ENCODE measurements at places on chromosomes 16 and 17.

DNA sequence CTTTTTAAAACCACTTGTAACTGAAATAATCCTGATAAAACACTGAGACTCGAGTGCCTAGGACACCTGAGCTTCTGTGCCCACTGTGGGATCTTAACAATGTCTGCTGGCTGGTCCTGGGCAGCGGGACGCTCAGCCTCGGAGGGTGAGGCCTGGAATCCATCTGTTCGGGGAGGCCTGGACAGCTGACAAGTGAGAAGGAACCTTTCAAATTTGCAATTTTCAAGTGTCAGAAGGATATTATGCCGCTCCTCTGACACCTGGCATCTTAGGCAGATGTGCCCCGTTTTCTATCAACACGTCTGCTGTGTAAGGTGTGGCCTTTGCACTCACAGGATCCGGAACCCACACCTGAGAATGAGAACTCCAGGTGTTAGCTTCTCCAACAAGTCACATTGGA, 33.1 kb upstream of the C16orf78 start:
- DNase-seq: no peak

GRCh38 chr16:56628486-56629350, 3.1 kb downstream of the MT1E start:
- DNase-seq: no peak

- peak; percentile 52 for DNase-seq
Observed at GRCh38 chr17:2094891-2095535, 40.1 kb downstream of the HIC1 start.

GRCh38 chr17:3723188-3723555, 531 bp upstream of the HASPIN start:
- DNase-seq: no peak

DNA sequence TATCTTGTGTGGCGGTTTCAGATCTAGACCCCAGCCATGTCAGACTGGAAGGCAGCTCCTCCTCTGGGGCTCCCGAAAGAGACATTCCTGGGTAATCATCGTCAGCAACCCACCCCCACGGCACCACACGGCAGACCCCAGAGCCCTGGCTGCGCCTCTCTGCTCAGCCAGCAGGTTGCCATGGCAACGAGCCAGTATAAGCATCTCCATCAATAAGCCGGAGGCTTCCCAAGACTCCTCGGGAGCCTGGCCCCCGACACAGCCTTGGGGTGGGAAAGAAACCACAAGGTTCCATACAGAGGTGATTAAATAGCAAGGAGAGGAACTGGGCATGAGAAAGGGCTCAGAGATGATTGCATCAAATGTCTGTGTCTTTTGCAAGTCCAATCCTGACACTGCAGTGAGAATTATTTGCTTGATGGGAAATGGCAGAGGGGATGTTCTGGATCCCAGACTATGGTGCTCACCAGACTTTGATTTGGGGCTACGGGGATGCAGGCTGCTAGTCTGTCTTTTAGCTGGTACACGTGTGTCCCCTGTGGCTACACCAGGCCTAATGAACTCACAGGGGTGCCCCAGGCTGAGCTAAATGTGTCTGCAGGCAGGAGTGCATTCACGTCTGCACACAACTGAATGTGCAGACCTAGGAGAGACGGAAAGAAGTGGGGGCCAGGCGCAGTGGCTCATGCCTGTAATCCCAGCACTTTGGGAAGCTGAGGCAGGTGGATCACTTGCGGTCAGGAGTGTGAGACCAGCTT, 320.5 kb upstream of the TNRC6C start:
- no peak for DNase-seq

GRCh38 chr17:82351713-82352488, 7.1 kb upstream of the TEX19 start:
- peak; percentile 75 for DNase-seq

- DNase-seq: no peak
Observed at GRCh38 chr17:48121923-48122664, 14.5 kb downstream of the SNX11 start.

- DNase-seq: no peak
Observed at GRCh38 chr17:77590951-77591735, 367.4 kb upstream of the TNRC6C start.

DNA sequence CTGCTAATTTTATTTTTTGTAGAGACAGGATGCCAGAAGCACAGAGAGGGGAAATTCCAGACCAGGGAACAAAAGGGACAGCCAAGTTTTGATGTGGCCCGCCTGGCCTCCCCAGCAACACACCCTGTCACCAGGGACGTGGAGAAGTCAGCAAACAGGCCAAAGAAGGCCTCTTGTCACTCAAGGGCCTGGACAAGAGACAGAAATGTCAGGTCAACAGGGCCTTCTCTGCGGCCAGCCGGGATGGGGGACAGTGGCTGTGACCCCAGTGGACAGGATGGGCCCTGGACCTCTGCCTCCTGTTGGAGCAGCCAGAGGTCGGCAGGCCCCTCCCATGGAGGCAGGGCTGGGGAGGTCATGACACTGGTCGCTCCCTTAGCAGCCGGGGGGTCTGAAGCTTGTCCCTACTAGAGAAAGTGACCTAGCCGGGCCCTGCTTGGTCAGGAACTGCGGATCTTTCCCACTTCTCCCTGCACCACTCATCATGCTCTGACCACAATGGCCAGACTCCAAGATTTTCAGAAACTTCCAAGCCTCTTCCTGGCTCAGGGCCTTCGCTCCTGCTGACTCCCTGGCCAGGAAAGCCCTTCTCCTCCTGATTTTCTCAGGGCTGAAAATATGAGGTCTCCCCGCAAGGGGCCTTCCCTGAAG, 9.2 kb upstream of the TVP23A start:
- DNase-seq: peak; percentile 79

DNA sequence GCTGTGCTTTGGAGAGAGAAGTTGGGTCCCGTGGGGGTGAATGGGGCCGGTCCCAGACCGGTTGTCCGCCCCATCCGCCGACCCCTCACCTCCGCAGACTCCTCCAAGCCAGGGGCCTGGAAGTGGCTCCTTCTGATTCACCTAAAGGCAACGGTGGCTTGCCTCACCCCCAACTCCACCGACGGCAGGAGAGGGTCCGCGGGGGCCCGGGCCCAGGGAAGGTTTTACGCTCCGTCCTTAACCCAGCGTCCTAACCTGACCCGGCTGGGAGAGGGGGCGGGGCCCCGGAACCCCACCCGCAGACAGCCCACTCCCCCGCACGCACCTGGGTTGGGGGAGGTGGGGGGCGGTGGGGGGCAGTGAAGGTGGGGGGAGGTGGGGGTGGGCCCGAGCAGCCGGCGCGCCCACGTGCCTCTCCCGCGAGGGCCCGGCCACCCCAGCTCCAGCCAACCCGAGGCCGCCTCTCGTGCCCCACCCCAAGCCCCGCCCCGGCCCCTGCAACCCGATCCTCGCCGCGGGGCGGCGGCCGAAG, 12.7 kb upstream of the CD300A start:
- DNase-seq: no peak

DNA sequence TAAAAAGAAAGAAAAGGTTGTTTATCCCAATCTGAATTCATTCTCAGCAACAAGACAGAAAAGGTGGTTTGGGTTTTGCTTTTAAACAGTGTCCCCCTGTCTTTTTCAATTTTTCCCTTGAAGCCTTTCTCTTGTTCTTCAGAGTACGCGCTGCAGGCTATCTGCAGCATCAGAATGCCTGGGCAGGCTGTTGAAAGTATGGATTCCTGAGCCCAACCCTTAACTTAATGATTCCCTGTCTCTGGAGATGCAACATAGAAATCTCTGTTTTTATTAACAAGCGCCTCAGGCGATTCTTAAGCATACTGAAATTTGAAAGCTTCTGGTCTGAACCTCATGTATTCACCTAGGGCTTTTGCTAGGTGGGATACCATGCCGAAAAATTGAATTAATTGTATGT, 32.1 kb downstream of the DGKE start:
- no peak for DNase-seq

DNA sequence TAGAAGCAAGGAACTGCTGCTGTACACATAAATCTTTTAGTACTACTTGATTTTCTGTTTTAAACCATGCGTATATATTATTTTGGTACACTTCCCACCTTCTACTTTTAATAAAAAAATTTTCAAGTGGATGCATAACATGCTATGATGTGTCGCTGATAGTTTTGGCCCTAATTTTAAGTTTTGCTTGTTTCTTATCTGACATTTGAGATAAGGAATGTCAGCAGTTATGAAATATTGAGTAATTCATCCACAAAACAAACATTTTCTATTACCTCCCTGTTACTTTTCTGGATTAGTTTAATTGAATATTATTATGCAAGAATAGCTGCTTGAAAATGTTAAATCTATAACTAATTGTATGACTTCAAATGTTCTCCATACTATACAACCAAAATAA, 35.8 kb downstream of the N4BP1 start:
- DNase-seq: no peak

GRCh38 chr17:79651761-79652160, 40.9 kb upstream of the RBFOX3 start:
- DNase-seq: no peak

GRCh38 chr16:87826798-87827587, 42.3 kb downstream of the SLC7A5 start:
- no peak for DNase-seq

- DNase-seq: no peak
Observed at GRCh38 chr16:12215277-12216105, 239.0 kb downstream of the SNX29 start.

DNA sequence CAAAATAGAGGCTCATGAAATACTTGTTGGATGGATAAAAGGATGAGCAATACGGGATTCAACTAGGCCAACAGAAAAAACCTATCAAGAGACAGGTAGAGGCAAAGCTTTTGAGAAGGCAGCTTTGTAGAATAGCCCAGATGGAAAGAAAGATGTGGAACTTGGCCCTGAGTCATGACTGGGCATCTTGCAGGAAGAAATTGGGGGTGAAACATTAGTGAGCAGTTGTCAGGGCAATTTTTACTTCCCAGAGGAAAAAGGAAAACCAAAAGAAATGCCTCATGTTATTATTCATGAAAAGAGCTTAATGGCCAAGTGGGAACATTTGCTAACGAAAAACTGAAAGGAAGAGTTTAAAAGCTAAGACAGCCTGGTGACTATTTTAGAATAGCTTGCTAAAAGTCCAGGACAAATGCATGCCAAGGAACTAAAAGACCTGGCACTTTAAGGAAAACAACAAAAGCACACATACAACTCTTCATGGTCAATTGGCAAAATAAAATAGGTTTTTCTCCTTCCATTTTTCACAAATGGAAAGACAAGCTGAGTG, 180.1 kb downstream of the HS3ST3A1 start:
- DNase-seq: no peak

GRCh38 chr17:80805032-80805751, 186.4 kb upstream of the CHMP6 start:
- DNase-seq: peak; percentile 57

- no peak for DNase-seq
Observed at GRCh38 chr16:47473792-47474191, 12.7 kb downstream of the PHKB start.

DNA sequence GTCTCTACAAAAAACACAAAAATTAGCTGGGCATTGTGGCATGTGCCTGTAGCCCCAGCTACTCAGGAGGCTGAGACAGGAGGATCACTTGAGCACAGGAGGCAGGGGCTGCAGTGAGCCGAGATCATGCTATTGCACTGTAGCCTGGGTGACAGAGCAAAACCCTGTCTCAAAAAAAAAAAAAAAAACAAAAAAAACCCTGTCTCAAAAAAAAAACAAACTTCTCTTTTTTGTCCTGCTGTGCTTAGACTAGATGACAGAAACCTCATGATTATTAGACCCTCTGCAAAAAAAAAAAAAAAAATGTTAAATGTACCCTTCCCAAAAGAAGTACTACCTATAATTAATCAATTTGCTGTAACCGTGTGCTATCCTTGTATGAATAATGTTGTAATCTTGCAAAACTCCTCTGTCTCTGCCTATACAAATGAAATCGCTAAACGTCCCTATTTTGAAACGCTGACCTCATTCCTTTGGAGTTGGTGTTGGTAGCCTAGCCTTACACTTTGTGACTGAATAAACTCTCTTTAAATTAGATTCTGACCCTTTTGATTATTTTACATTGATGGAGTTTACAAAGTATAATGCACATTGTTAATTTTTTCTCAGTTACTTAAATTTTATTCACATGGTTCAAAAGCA, 13.6 kb upstream of the DHRS7B start:
- no peak for DNase-seq

DNA sequence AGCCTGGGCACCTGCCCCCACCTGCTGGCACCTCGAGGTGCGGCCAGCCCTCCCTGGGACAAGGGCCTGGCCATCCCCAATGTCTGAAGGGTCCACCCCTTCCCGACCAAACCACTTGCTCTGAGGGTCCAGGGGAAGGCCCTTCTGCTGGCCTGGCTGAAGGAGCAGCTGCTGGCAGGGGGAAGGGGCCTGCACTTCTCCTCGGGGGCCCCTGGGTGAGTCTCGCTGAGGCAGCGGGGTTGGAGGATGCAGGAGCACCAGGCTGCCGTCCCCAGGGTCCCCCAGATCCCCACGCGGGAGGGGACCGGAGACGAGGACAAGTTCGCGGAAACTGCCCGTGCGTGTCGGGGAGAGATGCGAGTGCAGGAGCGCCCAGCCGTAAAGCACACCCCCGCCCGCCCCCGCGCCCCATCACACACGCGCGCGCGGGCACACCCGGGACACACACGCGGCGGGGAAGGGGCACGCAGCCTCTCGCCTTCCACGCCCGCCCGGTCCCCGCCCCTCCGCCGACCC, 725 bp upstream of the CACNA1H start:
- DNase-seq: no peak

DNA sequence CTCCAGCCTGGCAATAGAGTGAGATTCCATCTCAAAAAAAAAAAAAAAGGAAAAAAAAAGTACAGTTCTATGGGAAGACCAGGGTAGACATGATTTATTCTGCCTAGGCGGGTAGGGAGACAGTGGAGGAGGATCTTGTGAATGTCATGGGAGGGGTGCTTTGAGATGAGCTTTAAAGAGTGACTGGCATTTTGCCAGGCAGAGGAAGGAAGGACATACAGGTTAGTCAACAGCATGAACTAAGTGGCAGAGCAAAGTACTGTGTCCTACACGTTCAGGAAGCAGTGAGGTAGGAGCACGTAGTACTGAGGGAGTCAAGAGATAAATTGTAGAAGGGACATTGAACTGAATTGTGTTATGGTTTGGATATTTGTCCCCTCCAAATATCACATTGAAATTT, 451.5 kb downstream of the TOX3 start:
- no peak for DNase-seq

- no peak for DNase-seq
Observed at GRCh38 chr17:71033336-71033735, 864.0 kb downstream of the KCNJ2 start.

- no peak for DNase-seq
Observed at GRCh38 chr17:9538626-9539025, 37.0 kb downstream of the STX8 start.

DNA sequence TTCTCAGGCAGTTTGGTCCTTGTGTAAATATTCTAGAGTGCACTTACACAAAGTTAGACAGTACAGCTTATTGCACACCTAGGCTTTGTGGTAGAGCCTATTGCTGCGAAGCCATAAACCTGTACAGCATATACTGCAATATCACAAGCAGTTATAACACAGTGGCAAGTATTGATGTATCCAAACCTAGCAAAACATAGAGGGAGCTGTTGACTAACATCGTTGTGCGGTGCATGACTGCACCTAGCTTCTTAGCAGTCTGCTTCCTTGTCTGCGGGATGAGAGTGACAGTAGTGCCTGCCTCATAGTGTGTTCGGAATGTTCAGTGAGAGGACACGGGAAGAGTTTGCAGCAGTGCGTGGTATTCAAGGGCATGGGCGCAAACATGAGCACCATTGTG, 78.9 kb downstream of the MPRIP start:
- no peak for DNase-seq

- DNase-seq: no peak
Observed at GRCh38 chr16:49754495-49755312, 101.2 kb downstream of the ZNF423 start.
